ENCODE measurements at places on chromosomes 12 and 14.

- DNase-seq = no peak
Observed at GRCh38 chr12:29081101-29081500, 68.0 kb upstream of the FAR2 start.

DNA sequence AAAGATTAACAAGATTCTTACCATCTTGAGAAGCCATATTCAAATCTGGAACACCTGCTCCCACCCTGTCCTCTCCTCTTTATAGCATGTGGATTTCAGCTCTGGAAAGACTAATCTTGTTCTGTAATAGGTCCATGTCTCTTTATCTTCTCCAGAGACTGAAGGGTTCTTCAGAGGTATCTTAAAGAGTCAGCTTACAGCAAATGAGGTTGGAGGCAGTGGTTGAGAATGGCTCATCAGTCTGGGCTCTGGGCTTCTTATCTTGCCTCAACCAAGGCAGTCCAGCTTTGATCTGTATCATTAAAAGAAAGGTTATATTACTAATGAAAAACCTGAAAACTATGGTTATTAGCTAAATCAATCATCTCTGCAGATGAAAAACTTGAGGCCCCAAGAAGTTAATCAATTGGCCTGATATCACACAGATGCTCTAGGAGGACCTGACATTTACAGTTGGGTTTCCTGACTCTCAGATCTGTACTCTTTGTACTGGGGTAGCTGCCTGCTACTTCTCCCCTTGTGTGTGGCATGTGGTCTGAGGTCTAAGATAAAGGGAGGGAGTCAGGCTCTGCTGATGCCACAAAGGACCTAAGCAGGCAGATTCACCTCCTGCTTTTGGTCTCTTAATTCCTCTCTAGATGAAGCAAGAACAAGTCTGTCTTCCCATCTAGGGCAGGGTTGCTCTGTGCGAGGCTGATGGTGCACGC is 1.7 kb upstream of the AKAP6 start:
- DNase-seq = no peak

DNA sequence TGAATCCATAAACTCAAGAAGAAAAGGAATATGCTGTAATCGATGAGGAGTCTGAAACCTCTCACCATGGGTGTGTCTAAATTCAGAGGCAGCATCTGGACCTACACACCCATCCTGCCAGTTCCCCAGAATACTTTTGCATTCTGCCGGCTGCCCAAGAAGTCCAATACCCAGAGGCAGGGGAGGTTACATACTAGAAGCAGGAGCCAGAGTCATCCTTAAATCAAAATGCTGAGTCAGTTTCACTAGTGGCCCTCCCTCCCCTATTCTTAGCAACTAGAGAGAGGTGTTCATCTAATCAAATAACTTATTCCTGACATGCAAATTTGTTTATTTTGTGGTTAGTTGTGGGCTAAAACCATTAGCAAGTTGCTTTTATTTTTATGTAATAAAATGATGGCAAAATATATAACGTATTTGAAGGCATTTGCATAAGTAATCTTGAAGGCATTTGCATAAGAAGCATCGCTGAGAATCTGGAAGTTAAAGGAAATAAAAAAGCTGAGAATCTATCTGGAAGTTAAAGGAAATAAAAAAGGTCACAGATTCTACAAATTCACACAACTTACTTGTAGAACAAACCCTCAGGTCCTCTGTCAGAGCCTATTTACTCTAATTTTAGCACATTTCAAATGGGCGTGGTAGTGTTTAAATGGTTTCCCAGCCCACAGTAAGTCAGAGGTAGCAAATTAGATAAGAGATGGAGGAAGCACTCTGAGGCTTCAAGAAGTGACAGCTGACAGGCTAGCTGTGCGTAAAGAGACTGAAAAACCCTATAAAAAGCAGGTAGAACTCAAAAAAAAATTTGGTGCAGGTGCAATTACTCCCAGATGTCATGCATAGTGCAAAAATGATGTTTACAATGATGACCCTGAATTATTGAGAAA is 7.8 kb downstream of the BHLHE41 start:
- no peak for DNase-seq

DNA sequence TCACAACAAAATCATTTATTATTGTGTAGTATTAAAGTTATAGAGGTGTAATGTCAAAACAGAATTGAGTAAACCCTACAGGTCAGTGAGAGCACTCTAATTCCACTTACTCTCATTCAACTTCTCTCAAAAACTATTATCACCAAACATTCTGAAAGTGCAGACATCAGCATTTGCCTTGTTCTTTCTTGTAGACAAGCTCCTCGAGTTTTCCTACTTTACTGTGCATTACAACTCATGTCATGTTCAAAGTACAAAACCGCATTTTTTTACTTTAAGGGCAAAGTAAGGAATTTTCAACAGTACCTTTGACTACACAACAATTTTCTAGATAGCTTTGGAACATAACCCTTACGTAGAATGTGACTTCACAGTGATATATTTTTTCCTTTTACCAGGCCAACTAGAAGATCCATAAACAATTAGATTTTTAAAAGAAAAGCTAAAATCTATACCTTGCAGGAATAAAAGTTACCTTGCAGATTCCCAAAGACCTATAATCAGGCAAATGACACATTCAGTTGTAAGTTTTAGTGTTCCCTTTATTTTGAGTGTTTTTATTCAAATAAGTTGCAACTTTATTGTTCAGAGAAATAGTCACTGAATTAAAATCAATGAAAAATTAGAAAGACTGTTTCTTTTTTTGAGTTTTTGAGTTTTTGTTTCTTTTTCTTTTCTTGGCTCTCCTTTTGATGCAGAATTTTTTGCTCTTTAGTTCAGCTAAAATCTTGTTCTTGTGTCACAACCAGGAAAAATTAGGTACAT is 12.7 kb upstream of the USP15 start:
- DNase-seq = no peak

DNA sequence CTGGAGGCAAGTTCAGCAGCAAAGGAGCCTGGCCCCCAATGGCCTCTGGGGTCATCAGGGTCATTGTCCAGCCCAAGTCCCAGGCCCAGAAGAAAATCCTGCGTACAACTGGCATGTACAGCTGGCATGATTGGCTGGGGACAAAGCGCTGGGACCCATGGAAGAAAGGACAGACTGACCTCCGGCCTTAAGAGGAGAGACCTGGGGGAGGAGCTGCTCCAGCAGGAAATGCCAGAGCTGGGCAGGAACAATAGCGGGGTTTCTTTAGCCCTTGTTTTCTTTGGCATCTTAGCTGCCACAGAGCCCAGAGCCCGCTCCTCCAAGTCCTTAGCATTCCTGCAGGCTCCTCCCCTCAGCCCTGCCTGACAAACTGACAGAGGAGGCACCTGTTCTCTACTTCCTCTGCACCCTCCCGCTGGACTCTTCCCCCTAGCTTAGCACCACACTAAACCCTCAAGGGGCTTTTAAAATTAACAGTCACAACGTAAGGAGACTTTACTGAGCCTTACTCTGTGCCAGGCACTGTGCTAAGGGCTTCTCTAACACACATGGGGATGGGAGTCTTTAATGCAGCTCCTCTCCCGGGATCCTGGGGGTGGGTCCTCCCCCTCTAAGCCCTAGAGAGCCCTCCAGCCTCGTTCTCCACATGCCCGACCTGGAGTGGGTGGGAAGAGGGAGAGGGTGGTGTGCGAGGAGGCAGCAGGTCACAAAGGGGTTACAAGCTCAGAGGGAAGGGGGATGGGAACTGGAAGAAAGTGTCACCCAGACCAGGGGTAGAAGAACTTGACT is 1.8 kb upstream of the AQP5 start:
- DNase-seq = no peak

GRCh38 chr12:81962126-81962856 is 203.1 kb upstream of the PPFIA2 start:
- no peak for DNase-seq

All from COR-L47 (cell line).